ENCODE measurements at places on chromosomes 5 and 9.

- DNase-seq: no peak
These were observed 1.6 kb downstream of the ELL2 start for GRCh38 chr5:95959888-95960666.

GRCh38 chr5:107652839-107653607 lies 17.7 kb downstream of the EFNA5 start:
- DNase-seq: no peak

DNA sequence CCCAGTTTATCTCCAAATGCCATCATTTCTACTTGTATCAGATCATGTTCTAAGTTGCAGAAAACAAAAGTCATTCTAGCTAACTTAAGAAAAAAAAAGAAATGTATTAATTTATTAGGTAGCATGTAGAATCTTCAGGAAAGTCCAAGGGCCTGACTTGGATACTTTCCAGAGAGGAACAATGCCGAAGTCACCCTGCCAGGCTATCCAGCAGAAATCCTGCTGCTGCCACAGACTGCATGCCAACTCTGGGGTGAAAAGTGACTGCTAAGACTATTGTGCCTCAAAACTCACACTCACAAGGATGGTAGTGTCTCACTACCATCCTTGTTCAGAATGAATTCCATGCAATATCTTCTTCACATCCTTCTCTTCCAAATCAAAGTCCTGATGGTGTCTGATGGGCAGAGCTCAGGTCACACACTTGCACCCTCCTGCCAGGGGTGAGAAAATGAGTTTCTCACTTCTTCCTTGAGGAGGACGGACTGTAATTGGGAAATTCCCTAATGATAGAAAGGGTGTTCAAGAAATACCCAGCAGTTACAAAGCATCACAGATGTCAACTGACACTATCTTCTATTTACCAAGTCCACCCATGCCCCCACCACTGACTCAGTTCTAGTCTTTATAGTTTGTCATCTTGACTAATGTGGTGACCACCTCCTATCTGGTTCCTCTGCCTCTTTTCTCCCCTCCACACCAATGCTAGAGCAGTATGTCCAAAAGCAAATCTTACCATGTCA lies 279.4 kb downstream of the CWC27 start:
- no peak for DNase-seq

GRCh38 chr5:20601678-20602100 lies 613.7 kb upstream of the CDH18 start:
- no peak for DNase-seq

GRCh38 chr5:62886603-62887315 lies 308.1 kb downstream of the LRRC70 start:
- no peak for DNase-seq

GRCh38 chr9:1458503-1458902 lies 408.3 kb downstream of the DMRT2 start:
- DNase-seq: no peak

DNA sequence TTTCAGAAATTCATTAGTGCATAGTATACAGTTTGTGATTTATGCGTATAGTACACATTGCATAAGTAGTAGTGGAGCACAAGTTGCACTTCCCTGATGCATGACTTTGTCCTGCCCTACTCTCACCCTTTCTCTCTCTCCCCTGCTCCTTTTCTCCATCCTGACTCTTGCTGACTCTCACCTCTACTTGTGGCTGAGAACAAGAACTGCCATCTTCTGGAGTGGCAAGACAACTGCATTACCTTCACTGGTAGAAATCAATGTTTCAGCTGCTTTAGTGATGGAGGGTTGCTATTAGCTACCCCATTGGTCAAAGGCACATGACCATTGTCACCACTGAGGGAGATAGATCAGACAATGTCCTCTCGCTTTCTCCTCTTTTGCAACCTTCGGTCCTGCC lies 26.9 kb downstream of the SPEF2 start:
- no peak for DNase-seq

DNA sequence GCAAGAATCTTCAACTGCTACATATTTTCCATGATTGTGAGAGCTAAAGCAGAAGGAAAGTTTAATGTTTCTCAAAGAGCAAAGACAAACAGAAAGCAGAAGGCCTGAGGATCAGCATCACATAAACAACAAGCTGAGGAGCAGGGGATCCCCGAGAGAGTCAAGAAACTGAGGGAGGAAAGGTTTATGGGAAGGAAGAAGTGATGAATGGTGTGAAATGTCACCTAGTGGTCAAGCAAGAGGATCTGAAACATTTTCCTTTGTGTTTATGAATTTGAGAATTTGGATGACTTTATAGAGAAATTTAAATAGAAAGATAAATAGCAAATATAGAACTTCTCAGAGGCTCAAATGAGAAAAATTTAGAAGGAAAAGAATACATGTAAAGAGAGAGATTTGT lies 481.9 kb downstream of the CHSY3 start:
- no peak for DNase-seq

- DNase-seq: no peak
These were observed 75.6 kb downstream of the EHMT1 start for GRCh38 chr9:137694236-137694959.
